Daoy (cell line): ENCODE measurements at places on chromosomes 2 and 18. TPM values are rescaled to one million over a fixed set of nuclear protein-coding genes. Genes with fewer than 3 reads are reported as not detected.

GRCh38 chr2:150051004-150051403, 436.5 kb downstream of the RND3 start:
- DNase-seq: no peak

DNA sequence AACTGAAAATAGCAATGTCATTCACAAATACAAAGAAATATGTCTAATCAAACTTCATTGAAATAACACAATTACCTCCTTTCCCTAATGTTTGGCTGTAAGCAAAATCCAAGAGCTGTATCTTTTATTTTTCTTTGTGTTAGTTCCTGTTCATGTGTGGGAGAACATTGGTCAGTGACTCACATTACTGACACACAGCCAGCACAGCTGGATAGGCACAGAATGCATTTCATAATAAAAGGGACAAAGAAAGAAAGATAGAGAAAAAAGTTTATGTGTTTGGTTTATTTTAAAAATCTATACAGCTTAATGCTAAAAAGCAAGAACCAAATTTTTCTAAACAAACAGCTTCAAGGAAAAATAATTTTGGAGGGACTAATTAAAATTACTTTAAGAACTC, 185.6 kb upstream of the COL3A1 start:
- DNase-seq: peak; percentile 84

DNA sequence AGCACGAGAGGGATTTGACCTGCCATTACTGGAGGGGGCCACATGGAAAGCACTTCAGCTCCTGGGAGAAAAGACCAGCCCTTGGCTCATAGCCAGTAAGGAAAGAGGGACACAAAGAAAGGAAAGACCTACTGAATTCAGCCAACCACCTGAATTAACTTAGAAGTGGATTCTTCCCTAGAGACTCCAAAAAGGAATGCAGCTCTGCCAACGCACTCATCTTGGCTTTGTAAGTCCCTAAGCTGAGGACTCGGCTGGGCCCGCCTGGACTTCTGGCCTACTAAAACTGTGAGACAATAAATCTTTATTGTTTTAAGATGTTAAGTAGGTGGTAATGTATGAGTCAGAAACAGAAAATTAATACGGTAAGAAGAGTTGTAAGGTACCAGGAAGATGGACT, 11.5 kb downstream of the ATF2 start:
- DNase-seq: peak; percentile 13

The FBXO15 gene
- total RNA-seq: 0.63 and 0.91 TPM in 2 replicates
